ENCODE measurements at places on chromosomes 3 and 15.

- peak; percentile 53 for DNase-seq
Observed at GRCh38 chr3:143120716-143121240, 1.2 kb downstream of the CHST2 start.

- peak; percentile 22 for DNase-seq
Observed at GRCh38 chr3:30370681-30371271, 235.6 kb upstream of the TGFBR2 start.

DNA sequence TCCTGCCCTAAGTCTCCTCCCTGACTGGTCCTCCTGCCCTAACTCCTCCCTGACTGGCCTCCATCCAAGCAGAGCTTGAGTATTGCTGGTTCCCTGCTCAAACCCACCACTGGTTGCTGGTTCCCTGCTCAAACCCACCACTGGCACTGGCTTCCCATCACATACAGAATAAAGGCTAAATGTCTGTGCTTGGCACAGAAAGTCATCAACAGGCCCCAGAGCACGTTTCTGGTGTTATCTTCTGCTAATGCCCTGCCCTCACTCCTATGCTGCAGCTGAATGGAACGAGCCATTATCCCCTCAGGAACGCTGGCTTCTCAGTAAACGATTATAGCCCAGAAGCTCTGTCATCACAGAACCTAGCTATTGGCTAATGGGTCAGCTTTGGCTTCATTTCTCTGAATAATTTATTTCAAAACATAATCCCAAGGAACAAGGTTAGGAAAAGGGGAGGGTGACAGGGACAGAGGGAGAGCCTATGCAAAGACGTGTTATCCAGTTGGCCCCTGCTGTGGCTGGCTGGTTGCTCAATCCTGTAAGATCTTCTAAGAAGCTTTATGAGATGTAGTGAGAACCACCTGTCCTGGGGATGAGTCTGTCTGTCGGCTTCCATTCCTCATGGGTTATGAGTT, 6.3 kb upstream of the MUC20 start:
- no peak for DNase-seq

- no peak for DNase-seq
Observed at GRCh38 chr3:190110826-190111225, 9.9 kb downstream of the P3H2 start.

DNA sequence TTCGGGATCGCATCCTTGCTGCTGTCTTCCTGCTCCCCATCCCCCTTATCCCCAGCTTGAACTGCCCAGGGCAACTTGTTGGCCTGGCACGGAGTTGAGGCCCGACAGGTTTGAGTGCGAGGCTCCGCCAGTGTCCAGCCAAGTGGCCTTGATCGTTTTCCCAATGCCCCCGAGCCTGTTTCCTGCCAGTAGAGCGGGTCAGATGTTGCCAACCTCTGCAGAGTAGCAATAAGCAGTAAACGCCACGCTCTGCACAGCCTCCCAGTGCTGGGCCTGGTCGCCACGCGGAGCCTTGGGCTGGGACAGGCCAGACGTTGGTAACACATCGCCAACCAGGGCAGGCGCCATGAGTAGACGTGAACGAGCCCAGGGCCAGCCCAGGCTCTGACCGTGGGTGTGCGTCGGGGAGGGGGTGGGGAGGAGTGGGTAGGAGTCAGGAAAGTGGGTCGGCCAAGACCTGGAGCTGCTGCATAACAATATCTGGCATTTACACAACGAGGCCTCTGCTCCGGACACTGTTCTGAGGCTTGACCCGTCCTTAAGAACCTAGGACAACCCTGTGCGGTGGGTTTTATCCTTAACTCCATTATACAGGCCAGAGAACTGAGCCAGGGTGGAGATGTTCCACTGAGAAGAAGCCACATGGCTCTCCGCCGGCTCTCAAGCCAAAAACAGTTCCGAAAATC, 444 bp upstream of the ABHD14A start:
- no peak for DNase-seq

DNA sequence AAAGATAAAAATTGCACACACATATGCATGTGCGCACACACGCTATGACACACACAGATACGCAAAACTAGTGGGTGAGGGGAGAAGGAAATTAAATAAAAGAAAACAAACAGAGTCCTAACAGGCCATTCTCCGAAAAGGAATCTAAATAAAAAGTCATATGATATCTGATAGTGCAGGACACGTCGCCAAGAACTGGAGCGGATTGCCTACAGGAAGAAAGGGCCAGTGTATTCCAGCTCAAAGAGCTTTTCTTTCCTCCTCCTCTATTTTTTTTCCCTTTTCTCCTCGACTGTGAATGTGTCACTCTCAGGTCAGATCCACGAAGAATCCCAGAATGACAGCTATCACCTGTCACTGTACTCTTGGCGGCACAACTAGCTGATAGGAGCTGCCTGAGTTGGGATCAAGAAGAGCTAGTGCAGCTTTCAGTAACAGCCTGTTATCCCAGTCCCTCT, 157.8 kb downstream of the TIGIT start:
- no peak for DNase-seq

GRCh38 chr3:143825513-143825912, 22.8 kb downstream of the SLC9A9 start:
- no peak for DNase-seq

DNA sequence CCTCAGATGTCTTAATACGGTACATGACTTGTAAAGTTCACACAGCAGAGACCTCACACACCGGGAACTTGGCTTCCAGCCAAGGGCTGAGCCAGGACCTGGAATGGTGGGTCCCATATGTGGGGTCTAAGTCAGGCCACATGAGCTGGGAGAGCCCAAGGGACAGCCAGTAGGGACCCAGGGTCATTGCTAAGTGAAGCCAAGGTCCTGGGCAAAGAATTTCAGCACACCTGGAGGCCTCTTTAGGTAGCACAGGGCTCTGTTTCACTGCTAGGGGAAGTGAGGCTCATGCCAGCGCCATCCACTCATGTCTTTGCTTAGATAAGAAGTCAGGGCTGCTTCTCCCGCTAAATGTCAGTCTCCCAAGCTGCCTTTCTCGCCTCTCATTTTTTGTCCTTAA, 116.6 kb upstream of the TLE3 start:
- DNase-seq = no peak

DNA sequence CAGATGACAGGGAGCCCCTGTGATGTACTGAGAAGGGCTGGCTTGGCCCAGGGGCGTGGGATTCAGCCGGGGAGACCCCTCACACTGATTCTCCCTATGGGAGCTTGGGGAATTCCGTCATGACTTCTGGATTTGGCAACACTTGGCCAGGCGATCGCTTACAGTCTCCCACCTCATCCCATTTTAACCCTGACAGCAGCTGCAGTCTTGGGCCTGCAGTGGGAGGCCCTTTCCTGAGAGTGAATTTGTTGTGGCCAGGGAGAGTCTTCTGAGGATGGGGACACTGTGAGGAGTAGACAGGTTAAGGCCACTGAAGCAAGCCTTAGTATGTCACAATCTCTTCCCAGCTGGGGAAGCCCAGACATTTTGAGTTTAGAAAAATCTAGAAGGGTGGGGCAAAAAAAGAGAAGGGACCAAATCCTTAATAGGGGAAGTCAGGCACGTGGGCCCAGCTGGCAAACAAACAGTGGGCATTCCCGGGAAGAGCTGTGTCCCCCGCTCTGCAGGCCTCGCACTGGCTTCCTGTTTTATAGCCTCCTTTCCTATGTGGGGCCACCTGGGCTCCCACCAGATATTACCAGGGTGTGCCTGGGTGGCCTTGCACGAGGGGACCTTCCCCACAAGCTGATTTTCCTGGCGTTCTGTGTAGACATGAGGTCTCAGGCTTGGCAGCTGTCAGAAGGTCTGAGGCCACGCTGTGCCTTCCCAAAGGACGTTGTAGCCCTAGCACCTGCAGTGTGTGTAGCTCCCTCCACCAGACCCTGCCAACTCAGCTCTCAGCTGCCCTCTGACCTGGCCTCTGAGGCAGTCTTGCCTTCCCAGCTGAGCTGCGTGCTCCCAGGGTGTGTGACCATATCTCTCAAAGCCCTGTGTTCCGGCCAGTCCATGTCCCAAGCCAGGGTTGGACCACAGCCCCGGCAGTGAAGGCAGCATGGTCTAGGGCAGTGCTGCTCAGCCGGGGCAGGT, 64.5 kb downstream of the FEM1B start:
- no peak for DNase-seq

DNA sequence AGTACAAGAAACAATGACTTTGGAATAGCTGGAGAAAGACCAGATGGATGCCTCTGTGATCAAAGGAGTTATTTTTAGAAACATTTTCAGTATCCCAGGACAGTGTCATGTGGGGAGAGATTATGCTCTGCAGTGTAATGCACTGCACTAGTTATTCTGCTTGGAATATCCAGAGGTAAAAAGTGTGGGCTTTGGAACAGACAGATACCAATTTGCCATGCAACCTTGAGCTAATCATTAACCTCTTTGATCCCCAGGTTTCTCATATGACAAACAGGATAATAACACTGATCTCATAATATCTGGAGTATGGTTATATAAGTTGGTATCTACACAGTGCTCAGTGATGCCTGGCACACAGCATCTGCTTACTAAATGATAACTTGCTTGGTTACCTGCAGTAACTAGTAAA, 12.2 kb upstream of the SLC7A14 start:
- no peak for DNase-seq

- DNase-seq = no peak
Observed at GRCh38 chr3:82229397-82229796, 468.0 kb upstream of the GBE1 start.

GRCh38 chr3:113148284-113148683, 63.1 kb upstream of the BOC start:
- no peak for DNase-seq

GRCh38 chr3:126932188-126932931, 50.6 kb upstream of the PLXNA1 start:
- DNase-seq = no peak

DNA sequence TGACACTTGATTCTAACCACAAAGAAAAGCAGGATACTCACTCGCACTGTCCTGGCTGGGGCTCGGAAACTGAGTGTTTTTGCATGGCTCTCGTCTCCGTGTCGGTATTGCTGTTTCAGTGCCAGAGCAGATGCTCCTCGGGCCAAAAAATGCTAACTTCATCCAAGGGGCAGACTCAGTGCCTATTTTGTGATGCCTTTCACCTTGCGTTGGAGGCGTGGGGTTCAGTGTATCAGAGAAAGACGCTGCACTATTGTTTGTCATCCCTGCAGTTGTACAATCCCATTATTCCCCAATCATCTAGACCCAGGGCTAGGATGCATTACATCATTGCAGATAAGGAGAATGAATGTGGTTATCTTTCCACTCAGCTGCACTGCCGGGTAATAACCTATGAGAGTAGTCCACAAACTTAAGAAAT, 1.4 kb downstream of the CACNA2D3 start:
- DNase-seq = no peak

All from AG08395 (cell line).